NCI-H1694 (cell line): ENCODE measurements at places on chromosomes 6 and 20.

DNA sequence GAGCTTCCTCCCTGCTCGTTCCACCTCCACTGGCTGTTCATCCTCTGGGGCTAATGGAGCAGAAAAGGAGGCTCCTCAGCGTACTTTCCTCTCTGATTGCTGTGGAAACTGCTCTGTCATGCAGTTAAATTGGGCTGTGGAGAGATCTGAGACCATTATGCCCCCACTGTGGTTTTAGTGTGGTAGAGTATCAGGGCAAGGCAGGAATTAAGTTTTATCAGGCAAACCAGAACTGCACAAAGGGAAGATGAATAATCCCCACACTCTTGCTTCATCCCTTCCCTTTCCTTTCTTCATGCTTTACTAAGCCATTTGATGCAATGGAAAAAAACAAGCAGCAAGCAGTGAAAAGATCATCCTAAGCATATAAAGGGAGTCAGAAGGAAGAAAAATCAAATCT, 11.9 kb upstream of the ME1 start:
- DNase-seq = no peak

- no peak for DNase-seq
These were observed 99.1 kb downstream of the ARMC2 start for GRCh38 chr6:108947114-108947854.

DNA sequence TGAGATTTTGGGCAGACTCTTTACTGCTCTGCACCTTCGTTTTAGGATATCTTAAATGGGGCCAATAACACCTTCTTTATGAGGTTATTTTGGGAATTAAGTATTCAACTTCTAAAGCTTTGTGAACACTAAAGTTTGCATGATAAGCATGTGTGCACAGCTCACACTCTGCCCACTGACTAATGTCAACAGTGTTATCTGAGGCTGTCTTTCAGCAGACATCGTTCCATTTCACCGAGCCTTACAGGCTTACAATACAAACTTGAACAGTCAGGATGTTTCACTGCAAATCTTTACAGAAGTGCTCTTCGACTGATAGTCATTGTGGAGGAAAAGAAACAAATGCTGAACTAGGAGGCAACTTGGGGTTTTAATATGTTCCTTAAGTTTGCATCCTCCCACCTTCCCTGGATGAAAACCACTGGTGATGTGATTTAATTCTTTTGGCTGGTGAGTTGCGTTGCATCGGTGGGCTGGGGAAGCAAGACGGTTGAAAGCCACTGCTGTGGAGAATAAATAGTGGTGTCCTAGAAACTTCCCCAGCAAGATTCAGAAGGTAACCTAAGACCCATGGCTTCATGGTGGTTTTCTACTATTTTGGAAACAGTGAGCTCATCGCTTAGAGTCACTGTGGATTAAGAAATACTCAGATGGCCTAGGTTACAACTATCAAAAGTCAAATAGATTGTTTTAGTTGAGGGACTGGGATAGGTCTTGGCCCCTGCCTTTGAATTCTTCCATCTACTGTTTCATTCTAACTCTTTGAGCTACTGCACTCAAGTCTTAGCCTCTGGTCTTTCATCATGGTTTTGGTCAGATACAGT, 167.2 kb upstream of the MAP3K7 start:
- no peak for DNase-seq

- DNase-seq = no peak
These were observed 11.4 kb downstream of the MYB start for GRCh38 chr6:135192256-135193174.

DNA sequence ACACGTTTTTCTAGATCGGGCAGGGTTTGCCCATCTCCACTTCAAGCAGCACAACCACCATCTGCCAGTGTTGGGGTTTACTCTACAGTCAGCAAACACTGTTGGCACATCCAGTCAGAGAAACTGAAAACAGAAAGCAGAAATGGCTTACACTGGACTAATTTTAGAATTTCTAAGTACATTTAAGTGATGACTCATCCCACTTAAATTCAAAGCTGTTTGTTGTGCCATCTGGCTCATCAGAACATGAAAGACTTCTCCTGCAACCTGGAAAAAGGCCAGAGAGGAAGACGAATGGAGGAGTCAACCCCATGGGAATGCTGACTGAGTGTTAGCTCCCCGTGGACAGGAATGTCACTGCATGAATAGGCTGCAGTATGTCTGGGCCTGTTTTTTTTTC, 21.8 kb downstream of the FAM209B start:
- DNase-seq = peak; percentile 79

DNA sequence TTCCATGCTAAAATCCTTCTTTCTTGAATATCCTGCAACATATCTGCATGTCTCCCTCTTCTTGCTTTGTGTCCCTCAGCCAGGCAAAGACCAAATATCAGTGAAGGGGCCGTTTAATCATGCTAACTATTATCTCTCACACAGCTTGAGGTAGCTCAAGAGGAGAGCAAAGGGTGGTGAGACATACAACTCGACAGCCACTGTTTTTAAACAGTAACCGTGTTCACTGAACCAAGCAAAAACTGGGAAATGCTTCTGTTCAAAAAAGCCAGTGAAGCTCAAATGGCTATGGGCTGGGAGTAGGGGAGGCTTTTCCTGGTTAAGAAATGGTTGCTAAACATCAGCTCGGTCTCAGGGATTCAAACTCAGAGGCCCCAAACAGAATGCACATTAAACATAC, 83.4 kb downstream of the MAP7 start:
- peak; percentile 7 for DNase-seq

GRCh38 chr6:151807513-151808370, at the start of gene ESR1:
ESR1 (plus strand) TSS chr6:151807682; CDS start chr6:151807913, 231 bp downstream.
- no peak for DNase-seq

GRCh38 chr6:30322527-30323501, 3.9 kb upstream of the TRIM39 start:
- no peak for DNase-seq

DNA sequence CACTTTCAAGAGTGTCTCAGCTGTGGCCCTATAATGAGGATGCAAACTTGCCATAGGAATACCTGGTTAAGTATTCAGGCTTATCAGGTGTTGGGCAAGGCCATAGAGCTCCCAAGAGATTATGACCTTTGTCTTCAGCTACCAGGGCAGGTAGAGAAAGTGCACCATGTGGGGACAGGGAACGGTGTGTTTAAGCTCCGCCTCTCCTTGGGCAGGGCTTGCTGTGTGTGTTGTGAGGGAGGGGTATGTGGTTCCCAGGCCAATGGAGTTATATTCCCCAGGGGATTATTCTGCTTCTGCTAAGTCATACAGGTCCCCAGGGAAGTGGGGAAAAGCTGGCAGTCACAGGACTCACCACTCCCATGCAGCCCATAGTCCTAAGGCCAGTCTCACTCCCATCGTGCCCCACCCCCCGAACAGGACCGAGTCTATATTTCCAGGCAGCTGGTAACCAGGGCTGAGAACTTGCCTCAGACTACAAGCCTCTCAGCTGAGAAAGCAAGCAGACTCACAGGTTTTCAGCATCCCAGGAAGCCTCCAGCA, 660.2 kb downstream of the HTR1B start:
- DNase-seq = no peak

- no peak for DNase-seq
These were observed 51.5 kb downstream of the RPS12 start for GRCh38 chr6:132865829-132866228.

DNA sequence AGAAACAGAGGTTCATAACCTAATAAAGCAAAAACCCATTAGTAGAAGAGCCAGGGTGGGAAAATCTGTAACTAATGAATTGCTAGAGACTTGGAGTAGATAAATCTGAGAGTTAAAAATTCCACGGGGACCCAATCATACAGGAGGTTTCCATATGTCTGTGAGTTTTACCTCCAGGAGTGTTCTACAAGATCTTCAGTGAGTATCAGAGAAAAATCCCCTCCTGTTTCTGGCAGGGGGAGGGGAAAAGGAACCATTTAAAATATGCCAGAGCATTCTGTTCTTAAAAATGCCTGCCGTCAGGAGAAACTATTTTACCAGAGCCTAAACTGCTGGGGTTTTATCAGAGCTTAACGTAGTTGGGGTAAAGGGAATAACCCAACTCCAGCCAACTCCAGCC, 54.0 kb upstream of the PLN start:
- DNase-seq = no peak
